LNCaP clone FGC (cell line): ENCODE measurements at places on chromosomes 6 and 20.
A peak's percentile ranks its signal among the peaks of the same experiment; 100 is the strongest.

GRCh38 chr6:121682666-121683065 lies 247.2 kb downstream of the GJA1 start:
- no peak for DNase-seq

GRCh38 chr6:33723371-33724085 lies 12.0 kb upstream of the UQCC2 start:
- DNase-seq = no peak

GRCh38 chr20:58899512-58899911 lies 47.0 kb downstream of the GNAS start:
- DNase-seq = no peak

DNA sequence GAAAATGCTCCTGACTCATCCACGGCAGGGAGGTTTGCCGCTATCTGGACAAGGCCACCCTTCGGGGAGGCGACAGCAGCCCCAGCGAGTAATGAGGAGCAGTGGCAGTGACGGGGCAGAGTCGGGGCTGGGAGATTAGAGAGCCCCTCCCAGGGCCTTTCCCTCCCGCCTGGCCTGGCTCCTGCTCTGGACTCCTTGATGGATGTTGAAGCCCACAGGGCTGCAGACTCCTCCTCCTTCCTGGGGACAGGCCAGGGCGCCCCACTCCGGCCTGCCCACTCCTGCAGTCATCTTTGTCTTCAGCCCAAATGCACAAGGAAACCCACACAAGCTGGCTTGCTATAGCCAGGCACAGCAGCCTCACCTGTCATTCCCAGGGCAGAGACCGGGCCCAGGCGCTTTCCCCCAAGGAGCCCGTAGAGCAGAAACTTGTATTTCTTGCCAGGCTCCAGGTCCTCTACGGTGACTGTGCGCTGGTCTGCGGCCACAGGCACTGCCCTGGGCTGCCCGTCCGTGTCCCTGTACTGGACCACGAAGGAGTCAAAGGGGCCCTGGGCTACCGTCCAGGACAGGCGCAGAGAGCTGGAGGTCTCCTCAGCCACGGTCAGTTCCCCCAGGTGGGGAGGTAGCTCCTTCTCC lies 7.7 kb downstream of the CYP21A2 start:
- DNase-seq = no peak

GRCh38 chr6:11538052-11538818 lies 686 bp downstream of the TMEM170B start:
- no peak for DNase-seq

DNA sequence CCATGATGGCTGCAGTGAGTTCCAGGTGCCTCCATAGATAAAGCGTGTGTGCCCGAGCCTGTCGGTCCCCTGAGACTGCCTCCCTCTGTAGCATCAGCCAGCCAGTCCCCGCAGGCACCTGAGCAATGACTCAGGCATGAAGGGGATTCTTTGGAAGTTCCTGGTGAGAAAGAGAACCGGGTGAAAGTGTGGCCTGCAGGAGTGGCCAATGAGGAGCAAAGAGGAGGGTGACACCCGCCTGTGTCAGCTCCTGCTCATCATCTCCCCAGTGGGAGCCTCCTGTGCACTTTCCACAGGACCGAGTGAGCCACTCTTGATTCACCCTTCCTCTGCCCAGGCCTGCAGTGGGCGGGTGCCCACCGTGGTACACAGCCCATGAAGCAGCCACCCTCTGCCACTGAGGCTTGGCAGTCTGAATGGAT lies 71.2 kb upstream of the PTPN1 start:
- no peak for DNase-seq

DNA sequence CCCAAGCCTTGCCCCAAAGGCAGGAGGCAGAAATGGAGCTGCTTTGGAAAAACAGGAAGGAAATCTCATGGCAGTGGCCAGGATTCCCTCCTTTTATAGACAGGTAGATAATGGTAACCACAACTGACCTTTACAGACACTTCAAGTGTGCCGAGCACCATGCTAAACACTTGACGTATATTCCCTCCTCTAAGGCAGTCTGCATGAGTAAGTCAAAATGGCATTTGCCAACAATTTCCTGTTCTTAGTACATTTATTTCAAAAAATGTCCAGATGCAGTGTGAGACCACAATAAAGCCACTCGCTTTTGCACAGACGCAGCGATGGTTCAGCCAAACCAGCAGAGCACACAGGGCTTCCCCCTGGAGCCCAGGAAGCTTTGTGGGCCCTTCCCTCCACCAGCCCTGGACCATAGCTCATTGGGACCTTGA lies 16.5 kb upstream of the GPR6 start:
- DNase-seq = no peak

GRCh38 chr6:167735951-167736288 lies 90.8 kb upstream of the AFDN start:
- no peak for DNase-seq

DNA sequence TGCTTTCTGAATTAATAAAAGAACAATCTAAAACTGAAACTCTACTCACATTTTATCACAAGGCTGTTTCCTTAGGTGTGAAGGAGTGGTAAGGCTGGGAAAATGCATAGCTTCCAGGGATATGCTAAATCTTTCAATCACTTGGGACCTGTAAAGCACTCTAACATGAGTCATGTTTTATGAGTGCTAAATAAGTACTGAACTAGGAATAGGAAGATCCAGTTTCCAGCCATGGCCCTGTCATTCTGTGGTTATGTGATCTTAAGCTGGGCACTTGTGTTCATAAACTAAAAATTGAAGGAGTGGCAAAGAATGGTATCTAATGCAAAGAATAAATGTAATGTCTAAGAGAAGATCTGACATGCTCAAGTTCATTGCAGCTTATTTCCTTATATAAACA lies 6.1 kb upstream of the TMEM200A start:
- no peak for DNase-seq

DNA sequence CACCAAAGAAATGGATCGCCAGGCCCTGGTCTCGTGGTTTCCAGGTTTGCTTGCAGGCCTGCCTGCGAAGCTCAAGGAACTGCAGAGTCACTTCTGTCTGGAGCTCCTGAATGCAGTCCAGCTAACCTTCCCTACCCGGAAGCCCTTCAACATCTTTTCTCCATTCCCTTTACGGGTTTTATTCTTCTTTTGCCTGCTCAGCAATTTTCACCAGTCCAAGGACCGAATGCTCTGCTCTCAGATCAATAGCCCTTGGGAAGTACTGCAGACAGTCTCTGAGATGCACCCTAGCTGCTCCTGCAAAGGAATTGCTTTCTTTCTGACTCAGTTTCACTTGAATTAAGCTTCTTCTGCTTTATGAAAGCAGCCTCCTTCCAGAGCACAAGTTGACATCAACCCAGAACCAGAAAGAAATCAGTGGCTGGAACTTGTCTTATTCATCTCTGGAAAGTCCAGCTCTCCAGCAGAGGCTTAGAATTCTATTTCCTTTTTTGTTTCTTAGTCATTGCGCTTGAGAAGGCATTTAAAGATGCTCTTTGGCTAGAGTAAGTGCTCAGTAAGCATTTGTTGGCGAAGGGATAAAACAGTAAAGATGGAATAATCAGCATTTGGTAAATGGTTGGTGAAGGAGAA lies 18.7 kb upstream of the YWHAB start:
- no peak for DNase-seq

- peak; percentile 83 for DNase-seq
These were observed 7.4 kb downstream of the TBC1D20 start for GRCh38 chr20:454951-455350.

- no peak for DNase-seq
These were observed 35.9 kb upstream of the MYLIP start for GRCh38 chr6:16092990-16093389.

GRCh38 chr20:25251558-25251957 lies 3.7 kb downstream of the PYGB start:
- no peak for DNase-seq

- no peak for DNase-seq
These were observed at the start of gene SLC23A2 for GRCh38 chr20:5001174-5002076. Gene SLC23A2, minus strand, starts transcription at chr20:5001510. Its CDS starts 68,948 bp downstream, at chr20:4932562.

DNA sequence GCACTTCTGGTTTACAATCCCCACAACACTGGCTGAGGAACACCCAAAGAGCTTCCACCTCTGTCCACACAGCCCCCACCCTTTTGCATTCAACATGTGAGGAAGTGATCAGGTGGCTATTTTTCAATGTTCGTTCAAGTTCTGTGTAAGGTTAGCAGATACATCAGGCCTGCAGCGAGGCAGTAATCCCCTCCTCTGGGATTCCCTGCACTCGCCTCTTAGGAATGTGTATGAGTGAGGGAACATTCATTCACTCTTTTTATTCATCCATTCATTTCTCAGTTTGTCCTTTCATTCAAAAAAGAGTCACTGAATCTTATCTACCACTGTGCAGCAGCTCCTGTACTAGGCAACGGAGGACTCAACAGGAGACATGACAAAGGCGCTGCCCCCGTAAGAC lies 236.4 kb upstream of the PRDM1 start:
- DNase-seq = no peak

- no peak for DNase-seq
These were observed 54.9 kb downstream of the PRR18 start for GRCh38 chr6:166253281-166253681.

- DNase-seq = no peak
These were observed 45.1 kb downstream of the PTK7 start for GRCh38 chr6:43120944-43121913.

GRCh38 chr20:41274152-41274551 lies 43.4 kb downstream of the ZHX3 start:
- no peak for DNase-seq
